T follicular helper cell (primary cell): ENCODE measurements at places on chromosomes 16 and 17.

GRCh38 chr17:78241277-78242023, 10.0 kb downstream of the TMEM235 start:
- DNase-seq = no peak

DNA sequence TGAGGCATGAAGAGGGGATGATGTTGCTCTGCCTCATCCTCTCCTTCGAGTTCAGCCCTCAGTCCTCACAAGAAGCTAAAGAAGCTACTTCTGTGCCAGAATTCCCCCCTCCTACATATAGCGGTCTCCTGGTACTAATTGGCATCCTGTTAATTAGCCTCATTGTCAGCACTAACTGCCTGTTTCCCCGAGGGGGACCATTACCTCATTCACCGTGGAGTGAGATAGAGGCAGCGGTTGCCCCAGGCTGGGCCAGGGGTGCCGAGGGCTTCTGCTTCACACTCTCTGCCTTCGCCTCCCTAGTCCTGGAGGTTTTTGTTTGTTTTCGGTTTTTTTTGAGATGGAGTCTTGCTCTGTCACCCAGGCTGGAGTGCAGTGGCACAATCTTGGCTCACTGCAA, 5.7 kb upstream of the MINK1 start:
- DNase-seq = no peak

GRCh38 chr16:15575293-15576049, 67.5 kb downstream of the MARF1 start:
- no peak for DNase-seq

GRCh38 chr16:65672960-65673359, 551.1 kb upstream of the CDH11 start:
- no peak for DNase-seq

- DNase-seq = no peak
These were observed 169.5 kb downstream of the AHSP start for GRCh38 chr16:31696968-31697743.

DNA sequence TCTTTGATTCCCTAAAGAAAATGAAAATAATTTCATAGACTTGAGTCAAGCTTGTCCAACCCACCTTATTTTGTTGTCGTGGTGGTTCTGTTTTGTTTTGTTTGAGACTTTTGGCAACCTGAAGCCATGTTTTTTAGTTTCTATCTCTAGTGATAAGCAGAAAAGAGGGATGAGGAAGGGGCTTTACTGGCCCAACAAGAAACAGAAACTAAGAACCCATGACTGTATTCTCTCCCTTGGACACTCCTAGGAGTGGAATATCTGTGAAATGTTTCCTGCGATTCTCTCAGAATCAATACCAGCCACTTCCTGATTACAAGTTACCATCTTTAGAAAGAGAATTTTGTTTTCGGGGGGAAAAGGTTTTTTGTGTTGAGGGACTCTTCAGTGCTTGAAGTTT, 207.5 kb downstream of the PRKCA start:
- DNase-seq = no peak

GRCh38 chr16:2719328-2720063, 528 bp downstream of the PRSS27 start:
- DNase-seq = no peak

- no peak for DNase-seq
These were observed 108.5 kb upstream of the RCVRN start for GRCh38 chr17:10013365-10014112.

DNA sequence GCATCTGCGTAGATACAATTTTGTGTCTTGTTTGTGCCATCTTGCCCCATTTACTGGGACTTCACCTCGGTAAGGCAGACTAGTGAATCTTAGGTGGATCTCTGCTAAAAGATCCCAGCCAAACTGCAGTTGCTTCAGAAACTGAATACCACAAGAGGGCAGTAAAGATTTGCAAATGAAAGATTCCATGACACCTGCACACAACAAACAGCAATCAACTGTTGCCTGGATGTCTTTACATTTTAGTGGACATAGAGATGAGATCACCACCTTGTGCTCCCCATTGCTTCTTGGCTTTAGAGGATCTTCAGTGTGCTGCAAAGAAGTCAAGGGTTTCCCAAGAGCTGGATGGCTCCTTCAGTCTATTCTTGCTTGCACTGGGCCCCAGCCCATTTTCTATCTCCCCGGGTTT, 119.2 kb upstream of the CACNG5 start:
- no peak for DNase-seq

DNA sequence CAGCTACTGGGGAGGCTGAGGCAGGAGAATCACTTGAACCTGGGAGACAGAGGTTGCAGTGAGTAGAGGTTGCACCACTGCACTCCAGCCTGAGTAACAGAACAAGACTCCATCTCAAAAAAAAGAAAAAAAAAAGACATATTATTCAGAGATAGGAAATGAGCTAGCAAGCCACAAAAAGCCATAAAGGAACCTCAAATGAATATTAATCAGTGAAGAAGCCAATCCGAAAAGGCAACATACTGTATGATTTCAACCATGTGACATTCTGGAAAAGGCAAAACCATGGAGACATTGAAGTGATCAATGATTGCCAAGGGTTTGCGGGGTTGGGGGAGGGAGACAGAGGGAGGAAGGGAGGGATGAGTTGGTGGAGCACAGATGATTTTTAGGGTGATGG, 8.4 kb upstream of the EXOC7 start:
- DNase-seq = no peak

GRCh38 chr16:83335076-83335475, 472.7 kb upstream of the HSBP1 start:
- DNase-seq = no peak
